ENCODE measurements at places on chromosomes 1 and 21.

- no peak for DNase-seq
These were observed 42.4 kb upstream of the AK4 start for GRCh38 chr1:65105596-65105995.

DNA sequence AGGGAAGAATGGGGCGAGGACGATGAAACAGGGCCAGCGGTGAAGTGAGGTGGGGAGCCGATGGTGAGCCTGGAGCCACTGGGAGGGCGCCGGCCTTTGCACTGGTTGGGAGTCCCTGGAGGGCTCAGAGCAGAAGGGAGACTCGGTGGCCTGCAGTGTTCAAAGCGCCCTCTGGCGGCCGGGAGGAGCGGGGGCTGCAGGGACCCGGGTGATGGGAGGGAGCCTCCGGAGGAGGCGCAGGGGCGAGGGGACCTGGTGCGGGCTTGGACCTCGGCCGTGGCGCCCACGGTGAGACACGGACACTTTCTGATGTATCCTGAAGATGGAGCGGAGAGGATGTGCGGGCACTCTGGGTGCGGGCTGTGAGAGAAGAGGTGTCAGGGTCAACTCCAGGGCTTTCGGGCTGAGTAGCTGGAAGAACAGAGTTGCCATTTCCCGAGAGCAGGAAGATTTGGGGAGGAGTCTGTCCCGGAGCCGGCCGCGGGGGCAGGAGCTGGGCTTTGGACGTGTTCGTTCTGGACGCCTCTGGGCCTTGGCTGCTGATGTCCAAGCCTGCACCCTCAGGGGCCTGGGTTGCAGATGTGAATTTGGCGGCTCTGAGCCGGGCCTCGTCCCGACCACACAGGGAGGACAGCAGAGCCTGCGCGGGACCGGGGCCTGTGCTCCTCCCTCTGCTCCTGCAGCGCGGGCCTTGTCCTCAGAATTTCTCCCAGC is 29.7 kb downstream of the HEYL start:
- DNase-seq = no peak

DNA sequence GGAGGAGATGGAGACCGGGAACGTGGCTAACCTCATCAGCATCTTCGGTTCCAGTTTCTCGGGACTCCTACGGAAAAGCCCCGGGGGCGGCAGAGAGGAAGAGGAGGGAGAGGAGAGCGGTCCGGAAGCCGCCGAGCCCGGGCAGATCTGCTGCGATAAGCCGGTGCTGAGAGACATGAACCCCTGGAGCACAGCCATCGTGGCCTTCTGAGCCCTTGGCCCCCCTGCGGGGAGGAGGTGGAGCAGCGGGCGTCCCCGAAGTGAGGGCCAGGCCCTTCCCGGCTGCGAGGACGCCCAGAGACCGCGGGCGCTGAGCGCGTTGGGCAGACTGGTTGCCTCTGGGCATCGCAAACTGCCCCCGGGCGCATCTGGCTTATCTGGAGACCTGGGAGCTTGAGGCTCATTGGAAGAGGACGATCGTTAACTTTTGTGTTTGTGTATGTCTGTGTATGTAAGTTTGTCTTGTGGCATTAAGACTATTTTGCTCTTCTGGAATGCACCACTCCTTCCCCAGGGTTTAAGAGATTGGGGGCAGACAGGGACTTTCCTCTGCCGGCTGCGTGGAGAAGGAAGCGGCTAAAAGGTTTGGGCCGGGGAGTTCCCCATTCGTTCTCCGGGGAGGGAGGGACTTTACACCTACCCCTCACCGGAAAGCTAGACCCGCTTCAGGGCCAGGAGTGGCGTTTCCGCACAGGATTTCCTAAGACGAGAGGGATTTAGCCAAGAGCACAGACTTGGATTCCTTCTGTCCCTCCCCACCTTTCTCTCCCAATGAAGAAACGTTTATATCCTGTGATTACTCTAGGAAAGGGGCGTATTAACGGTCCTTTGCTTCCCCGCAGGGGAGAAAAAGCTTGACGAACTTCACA is 1.4 kb downstream of the IER5 start:
- DNase-seq = no peak

- DNase-seq = peak; percentile 75
These were observed 65.5 kb downstream of the CASZ1 start for GRCh38 chr1:10730985-10731384.

DNA sequence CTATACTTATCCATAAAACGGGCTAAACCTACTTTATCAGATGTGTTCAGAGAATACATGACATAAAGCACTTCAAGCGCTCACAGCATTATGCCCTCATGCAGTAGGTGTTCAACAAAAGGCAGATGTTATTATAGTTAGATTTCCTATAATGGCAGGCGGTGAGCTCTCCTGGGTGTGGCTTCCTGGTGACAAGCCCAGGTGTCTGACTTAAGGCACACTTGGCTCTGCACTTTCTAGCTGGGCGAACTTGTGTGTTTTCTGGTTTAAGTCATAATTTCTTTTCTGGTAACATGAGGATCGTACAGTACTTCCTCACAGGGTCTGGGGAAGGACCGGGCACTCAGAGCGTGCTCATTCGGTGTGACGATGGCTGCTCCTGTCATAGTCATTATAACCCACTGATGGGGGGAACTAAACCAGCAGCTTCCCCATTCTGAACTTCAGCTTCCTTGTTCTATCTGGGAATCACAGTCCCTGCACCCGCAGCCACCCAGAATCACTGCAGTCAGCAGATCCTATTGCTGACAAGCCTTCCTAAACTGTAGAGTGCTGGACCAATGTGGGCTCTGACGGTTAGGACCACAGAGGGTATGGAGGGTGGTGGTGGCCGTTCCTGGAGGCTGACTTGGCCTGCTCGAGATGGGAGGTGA is 52.8 kb downstream of the IGSF21 start:
- DNase-seq = no peak

DNA sequence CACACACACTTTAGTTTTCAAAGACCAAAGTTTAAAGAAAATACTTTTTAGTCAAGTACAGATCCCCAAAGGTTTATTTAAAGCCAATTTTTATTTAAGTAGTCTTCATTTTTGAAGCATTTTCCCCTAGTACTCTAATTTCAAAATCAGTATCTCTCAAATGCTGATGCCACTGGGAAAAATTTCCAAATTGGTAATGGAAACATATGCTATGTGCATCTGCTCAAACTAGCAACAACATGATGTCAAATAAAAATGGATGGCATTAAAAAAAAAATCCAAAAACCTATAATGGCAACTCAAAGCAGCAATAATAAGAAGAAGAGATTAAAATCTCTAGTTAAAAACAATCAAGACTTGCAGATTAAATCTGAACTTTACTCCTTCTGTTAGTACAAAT is 58.6 kb downstream of the ZNHIT6 start:
- DNase-seq = no peak

- DNase-seq = no peak
These were observed 32.4 kb downstream of the KIF1B start for GRCh38 chr1:10242811-10243210.

DNA sequence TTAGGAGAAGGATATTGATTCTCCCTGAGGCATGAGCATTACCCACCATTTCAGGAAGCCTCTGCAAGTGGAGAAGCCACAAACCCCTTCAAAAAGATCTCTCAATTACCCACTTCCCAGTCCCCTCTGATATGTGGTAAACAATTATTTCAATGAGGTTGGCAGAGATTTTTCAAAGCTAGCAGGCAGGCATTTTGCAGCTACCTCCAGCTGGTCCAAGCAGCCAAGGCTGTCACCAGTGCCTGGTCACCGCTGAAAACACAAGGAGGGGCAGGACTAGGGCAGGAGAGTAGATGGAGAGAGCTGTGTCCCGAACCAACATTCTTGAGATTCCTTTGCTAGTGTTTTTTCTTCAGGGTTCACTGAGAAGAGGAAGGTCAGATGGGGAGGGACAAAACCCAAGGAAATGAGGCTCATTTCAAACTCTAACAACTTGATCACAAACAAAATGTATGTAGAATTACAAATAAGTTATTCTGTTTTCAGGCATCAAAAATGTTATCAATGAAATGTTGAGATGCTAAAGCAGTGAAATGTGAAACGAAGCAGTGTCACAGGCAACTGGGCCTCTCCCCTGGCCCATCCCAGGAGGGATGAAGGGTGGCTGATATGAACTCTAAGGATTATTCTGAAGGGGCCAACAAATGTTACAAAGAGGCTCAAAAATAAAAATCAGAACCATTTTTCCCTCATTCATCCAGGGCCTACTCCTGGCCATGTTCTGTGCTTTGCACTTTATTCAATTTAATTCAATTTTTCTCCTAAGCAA is 22.3 kb downstream of the APP start:
- no peak for DNase-seq

Data from GM04503 (cell line).